NCI-H2029 (cell line): ENCODE measurements at places on chromosomes 1 and 21.

GRCh38 chr1:64901663-64902062 lies 64.7 kb downstream of the JAK1 start:
- DNase-seq, result no peak

GRCh38 chr1:229999004-229999670 lies 67.9 kb upstream of the GALNT2 start:
- DNase-seq, result no peak

- DNase-seq, result no peak
These were observed 79.0 kb downstream of the RUNX1 start for GRCh38 chr21:34970167-34970500.

- DNase-seq, result no peak
These were observed 1135.2 kb downstream of the AMY1C start for GRCh38 chr1:104884939-104885338.

DNA sequence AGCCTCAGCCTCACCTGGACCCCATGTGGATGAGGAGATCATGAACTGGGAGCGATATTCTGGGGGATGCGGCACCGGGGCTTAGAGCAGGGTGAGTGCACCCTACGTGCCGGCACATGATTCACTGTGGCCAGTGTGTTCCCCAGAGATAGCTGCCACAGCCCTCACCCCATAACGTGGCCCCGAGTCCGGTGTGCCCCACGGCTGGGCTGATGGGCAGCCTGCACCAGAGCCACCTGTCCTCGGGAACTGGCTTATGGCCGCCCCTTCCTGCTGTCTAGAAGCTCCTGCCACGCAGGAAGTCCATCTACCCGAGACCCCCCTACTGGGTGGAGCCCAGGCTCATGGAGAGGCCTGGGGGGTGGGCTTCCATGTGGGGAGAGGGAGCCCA lies 39.1 kb upstream of the SLC19A1 start:
- no peak for DNase-seq

GRCh38 chr21:45130324-45130774 lies 56.0 kb downstream of the ADARB1 start:
- DNase-seq, result no peak

DNA sequence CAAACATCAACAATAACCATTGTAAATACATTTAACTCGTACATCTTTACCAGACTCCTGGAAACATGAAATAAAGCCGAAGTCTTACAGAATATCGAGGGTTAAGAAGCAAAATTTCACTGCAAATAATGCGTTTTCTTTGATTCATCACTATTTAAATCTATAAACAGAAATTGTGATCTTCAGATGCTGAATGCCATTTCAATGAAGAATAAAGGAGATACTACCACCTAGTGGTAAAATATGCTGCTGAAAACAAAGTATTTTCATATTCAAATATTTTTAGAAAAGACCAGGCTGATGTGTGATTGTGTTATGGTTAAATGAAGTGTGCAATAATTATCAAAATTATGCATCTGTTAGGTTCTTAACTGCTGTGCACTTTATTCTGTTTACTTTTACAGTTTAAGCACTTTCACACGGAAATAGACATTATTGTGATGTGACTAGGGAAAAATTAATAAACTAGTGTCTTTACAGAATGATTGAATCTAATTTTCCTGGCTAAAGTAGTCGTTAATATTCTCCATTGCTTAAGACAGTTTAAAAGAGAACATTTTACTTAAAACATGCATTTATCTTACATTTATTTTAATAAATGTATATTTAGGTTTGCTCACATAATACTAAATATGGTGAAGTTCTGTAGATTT lies 1093.1 kb downstream of the MRPL39 start:
- peak; percentile 1 for DNase-seq

DNA sequence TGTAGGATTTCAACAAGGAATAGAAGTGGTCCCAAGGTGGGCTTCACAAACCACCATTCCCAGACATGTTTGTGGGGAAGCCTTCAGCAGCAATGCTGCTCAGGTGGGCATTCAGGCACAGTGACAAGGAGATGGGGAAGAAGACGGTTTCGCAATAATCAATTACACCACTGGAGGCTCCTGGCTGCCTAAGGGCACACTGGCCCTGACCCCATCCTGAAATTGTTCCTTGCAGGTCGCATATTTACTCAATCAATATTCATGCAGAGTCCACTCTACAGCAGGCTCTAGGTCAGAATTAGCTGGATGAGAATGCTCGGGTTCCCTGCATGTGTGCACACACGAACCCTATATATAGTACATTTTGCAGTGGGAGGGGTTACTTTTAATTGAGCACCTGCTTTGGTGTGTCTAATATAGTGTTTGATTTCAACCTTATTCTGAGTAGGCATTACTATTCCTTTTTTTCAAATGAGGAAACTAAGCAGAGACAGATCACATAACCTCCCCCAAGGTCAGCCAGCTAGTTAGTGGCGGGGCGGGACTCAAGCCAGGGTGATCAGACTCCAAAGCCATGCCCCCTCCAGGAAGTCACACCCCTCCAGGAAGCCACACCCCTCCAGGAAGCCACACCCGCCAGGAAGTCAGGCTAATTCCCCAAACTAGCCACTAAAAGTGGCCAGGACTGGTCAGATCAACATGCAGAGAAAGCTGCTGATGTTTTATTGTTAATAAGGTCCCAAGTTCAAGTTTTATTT lies 106.5 kb downstream of the HLCS start:
- peak; percentile 69 for DNase-seq

DNA sequence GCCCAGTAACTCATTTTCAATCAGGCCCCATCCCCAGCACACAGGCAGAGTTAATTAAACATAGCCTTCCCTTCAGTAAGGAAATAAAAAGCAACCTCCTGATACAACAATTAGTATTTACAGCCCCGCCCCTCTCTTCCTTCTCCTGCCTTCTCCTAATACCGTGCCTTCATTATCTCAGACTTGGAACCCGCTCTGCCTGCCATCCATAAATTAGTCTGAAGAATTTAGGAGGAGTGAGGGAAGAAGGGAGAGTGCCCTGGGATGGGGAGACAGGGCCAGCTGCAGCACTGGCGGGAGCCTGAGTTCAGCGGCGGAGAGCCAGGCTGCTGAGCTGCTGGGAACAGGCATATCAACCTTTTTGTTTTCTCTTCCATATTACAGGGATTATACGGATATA lies 172.8 kb downstream of the ACTL8 start:
- DNase-seq, result no peak

GRCh38 chr1:154943649-154944400 lies 7.3 kb upstream of the PMVK start:
- DNase-seq, result no peak

DNA sequence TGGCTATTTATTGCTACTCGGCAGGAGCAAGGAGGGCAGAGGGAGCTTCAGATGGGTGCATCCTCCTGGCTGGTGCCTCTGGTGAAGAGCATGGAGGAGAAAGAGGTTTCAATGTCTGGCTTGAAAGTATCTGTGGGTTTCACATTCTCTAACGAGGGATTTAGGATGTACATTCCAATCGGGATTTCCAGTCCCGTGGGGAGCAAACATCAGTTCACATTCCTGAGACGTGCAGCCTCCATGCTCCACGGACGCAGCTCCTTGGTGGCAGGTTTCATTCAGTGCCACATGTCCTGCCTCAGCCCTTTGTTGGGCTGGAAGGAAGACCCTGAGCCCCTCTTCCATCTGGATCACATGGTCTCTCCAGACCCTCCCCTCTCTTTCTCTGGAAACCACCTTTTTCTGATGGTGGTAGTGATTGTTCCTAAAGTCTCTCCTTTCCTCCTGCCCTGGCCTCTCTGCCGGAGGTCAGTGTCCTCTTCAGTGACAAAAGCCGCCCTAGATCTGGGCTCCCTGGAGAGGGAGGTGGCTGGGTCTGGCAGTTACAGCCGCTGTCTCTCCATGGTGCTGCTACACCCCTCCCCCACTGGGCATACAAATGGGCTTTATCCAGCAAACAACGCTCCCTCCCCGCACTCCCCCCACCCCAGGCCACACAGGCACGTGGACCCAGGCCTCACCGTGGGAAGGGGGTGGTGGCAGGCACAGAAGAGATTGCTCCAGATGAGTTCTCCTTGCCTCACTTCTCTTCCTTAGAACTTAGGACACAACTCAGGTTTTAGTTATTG lies 826 bp upstream of the CA14 start:
- no peak for DNase-seq

DNA sequence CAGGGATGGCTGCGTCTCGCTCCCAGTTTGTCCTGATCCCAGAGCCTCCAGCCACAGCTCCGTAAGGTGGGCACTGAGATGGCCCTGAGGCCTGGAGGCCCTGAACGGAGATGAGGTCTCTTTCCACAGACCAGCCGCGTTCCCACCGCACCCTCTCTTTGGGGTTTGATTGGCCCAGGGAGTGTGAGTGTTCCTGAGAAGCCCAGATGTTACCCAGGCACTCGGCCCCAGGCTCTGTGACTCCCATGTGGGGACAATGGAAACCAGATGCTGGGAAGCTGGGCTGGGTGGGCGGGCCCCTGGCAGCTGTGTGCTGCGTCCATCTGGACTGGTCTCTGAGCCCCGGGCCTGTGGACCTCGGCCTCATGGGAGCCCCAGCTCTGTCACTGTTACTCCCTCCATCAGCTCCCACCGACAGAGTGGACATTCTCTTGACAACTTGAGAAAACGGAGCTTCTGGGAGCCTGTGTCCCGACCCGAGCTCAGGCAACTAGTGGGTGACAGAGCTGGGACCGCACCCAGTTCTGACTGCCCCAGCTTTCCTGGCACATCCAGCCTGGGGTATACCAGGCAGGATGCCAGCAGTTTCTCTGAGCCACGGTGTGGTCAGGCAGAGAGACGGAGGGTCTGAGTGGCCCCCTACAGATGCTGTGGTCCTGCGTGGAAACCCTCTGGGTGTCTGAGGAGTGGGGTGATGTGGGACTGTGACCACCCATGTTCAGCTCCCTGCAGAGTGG lies 9.8 kb upstream of the COL6A1 start:
- DNase-seq, result no peak

DNA sequence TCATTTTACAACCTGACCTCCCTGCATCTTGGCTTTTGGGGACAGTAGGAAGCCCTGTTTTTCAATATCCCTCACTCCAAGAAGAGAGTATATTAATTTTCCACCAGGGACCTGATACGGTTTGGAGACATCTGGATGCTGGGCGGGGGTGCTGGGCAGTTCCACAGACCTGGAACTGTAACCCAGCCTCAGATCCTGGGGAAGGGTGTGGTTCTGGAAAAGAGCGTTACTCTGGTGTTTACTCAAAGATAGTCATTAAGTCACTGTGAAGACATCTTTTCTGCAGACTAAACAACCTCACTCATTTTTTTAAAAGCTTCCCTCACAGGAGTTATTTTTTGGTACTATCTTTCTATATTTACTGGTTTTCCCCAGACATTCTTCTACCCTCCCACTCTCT lies 189.8 kb downstream of the CLIC6 start:
- DNase-seq, result no peak

DNA sequence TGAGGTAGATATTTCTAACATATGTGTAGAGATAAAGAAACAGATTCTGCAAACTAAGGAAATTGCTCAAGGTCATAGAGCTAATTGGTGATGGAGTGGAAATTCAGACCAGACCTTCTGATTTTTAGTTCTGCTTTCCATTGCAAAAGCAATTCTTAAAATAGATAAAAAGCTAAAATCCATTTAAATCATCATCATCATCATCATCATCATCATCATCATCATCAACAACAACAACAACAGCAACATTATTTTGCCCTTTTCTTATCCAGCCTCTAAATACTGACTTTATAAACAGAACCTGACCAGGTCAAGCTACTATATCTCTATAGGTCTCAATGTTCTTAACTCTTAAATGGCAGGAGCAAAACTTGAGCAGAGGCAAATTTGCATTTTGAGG lies 14.0 kb upstream of the ROR1 start:
- DNase-seq, result no peak

GRCh38 chr1:173405834-173406233 lies 71.3 kb upstream of the PRDX6 start:
- DNase-seq, result no peak

DNA sequence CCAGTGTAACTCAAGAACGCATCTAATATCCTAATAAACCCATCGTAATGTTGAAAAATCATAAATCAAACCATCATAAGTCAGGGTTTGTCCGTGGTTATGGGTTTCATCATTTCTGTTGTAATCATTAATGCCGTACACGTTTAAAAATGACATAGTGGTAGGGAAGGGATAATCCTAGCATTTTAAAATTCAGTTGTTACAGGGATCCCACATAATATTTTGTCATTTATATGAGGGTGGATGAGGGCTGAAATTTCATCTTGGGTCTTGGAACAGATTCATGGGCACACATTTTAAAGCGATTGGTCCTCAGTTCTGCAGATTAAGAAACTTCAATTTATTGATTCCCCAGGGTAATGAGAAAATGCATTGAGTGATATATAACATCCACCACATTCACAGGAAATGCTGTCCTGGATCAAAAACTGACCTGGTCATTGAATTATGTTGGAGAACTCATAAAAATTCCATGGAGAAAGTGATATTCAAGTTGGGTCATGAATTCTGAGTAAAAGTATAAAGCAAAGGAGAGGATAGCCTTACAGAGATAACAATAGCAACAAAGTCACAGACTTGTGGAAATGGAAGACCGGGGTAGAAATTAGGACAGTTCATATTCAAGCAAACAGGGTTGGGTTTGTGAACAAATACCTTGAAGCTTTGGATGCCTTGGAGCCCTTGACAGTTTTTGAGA lies 1527.3 kb upstream of the TPTE start:
- DNase-seq, result no peak

GRCh38 chr1:3451994-3452865 lies 2.2 kb upstream of the ARHGEF16 start:
- no peak for DNase-seq

DNA sequence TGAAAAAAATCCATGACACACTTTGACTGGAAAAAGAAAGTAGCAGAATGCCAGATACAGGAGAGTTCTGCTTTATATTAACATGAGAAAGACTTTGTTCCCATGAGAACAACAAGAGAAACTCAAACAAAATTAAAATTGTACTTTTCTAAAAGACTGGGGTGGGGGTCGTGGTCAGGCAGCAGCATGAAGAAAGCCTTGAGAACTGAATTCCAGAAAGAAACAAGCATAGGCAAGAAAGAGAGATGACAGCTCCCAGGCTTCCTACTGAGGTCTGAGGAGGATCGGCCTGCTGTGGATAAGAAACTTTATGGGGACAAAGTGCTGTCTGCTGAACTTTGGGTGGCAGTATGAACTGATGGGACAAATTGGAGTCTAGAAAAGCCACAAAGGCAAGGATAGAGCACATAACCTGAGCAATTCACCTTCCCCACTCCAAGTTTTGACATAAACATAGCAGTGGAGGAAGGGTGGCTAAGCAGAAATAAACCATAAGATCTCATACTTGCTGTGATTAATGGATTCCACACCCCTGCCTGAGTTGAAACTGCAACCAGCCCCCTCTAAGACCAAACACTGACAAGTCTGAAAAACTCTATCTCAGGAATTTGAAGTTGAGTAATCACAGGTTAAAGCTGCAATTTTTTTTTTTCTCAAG lies 43.7 kb downstream of the COL6A1 start:
- DNase-seq, result no peak

DNA sequence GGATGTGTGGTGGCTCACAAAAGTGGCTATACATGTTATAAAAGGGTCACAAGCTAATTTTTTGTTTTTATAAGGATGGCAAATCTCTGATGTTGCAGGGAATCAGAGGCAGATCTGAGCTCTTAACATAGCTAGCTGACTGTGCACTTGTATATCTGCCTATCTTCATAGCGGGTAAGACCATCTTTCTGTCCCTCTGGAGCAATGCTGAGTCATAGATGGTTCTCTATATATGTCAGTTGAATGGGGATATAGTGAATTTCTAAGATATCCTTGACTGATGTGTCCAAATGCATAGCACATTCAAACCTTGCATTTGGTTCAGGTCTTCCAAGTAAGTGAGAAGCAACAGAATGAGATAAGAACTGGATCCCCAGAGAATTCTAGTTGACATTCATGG lies 272.6 kb upstream of the PROX1 start:
- DNase-seq, result no peak
